Breast epithelium (tissue), 4 donors: ENCODE measurements at places on chromosomes 4 and X.

DNA sequence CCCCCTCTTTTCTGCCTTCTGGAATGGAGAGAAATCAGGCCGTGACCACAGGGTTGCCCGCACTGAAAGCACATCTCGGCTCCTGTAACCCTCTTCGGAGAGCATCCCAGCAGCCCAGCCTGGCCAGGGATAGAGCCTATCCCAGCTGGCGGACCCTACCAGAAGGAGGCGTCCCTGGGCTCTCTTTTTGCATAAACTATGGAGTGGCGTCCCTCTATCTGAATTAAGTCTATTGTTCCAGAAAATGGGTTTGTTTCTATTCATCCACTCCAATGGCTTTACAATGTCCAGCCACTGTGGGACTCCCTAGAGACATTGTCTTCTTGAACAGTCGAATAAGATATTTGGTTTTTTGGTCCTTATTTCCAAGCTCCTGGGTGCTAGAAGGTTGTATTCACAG is 689 bp upstream of the NHSL2 start:
- H3K36me3 ChIP-seq: no peaks in the 10 kb centered on the region
- no peaks in the 10 kb centered on the region for H3K27me3 ChIP-seq
- H3K27ac ChIP-seq: no peak overlapping the region
- H3K4me3 ChIP-seq: no peak overlapping the region
- no peak for DNase-seq

DNA sequence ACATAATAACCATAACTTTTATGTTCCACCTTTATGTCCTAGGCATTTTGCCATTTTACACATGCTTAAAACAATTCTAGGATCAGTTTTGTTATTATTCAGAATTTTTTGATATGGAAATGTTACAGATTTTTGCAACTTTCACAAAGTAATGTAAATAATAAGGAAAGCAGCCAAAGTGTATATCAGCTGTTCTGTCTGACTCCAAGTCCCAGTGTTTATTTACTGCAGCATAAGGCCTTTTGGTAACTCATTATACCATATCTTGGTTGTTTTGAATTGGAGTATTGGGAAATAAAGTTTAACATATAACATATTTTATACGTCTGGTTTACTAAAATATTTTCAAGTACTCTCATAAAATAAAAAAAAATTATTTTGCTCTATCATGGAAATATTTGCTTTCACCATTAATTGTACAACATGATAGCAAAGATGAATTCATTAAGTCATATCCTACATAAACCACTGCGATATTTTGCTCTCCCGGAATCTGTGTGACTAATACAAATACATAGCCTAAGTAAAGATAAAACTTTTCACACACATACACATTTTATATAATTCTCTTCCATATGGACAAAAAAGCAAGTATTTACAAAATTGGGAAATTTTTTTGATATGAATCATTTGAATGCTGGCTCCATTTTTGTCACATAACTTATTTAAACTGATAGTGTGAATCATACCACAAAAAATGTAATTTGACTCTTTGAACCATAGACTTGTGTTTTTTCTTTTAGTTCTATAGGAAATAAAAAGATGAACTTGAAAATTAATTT is 399.0 kb downstream of the PABPC4L start:
- H3K4me3 ChIP-seq: no peak overlapping the region
- H3K36me3 ChIP-seq: no peaks in the 10 kb centered on the region
- no peaks in the 10 kb centered on the region for H3K27me3 ChIP-seq
- no peak for DNase-seq
- no peak overlapping the region for H3K27ac ChIP-seq

- H3K4me3 ChIP-seq: no peak overlapping the region
- H3K27ac ChIP-seq: no peak overlapping the region
Observed at GRCh38 chrX:39470588-39471407, 627.0 kb downstream of the BCOR start.

DNA sequence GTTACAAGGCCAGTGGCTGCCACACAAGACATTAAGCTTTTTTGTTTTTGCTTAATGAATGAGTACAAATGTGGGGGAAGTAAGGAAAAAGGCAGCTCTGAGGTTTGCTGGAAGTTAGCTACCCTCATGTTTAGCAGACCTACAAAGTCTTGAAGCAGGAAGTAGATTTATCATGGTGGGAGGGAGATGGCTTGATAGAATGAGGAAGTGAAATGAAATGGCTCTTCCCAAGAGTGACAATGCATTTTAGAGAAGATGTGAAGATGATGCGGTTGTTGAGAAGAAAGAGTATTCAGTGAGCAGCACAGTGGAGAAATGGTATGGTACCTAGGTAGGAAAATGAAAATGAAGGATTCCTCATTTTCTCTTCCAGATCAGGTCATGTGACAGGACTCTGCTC is 108.0 kb downstream of the SLIT2 start:
- DNase-seq: no peak
- H3K27me3 ChIP-seq: no peaks in the 10 kb centered on the region
- H3K4me3 ChIP-seq: no peak overlapping the region
- H3K4me1 ChIP-seq: no peaks in the 10 kb centered on the region
- no peaks in the 10 kb centered on the region for H3K36me3 ChIP-seq

DNA sequence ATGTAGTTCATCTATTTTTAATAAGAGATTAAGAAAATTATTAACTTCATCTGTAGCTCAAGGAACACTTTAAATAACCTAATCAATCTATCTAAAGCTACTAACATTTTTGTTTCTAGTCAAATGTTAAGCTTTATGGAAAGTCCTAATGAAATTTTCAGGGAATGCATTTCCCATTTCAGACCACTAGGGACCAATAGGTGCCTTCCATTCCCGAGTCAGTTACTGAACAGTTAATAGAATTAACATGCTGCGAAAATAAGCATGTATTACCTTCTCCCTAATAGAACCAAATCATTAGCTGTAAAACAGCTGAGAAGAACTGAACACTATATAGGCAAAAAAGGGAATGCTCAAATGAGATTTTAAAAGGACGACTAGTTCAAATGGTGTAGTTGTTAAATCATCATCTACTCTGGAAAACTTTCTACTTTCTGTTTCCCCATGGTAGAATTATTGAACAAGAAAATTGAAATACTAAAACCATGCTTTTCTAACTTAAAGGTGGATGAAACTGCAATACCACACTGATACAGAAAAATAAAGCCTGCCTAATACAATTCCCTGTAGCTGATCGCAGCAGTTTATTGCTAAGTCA is 22.5 kb downstream of the STX18 start:
- H3K4me3 ChIP-seq: no peak overlapping the region
- H3K27me3 ChIP-seq: no peaks in the 10 kb centered on the region

GRCh38 chr4:152780267-152780778 is 569 bp downstream of the ARFIP1 start:
- peak overlapping the region; percentile 96 for H3K27ac ChIP-seq
- no peak for DNase-seq
- H3K27me3 ChIP-seq: no peaks in the 10 kb centered on the region
- peak overlapping the region; percentile 89 for H3K4me3 ChIP-seq
- no peaks in the 10 kb centered on the region for H3K4me1 ChIP-seq

DNA sequence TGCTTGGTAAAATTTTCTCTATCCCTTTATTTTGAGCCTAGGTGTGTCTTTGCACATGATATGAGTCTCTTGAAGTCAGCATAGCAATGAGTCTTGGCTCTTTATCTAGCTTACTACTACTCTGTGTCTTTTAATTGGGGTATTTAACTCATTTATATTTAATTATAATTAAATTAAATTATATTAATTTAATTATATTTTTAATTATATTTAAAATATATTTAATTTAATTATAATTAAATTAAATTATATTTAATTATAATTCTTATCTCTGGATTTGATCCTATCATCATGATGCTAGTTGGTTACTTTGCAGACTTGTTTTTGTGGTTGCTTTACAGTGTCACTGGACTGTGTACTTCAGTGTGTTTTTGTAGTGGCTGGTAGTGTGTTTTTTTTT is 201.2 kb upstream of the ITM2A start:
- H3K4me3 ChIP-seq: no peak overlapping the region
- no peaks in the 10 kb centered on the region for H3K36me3 ChIP-seq
- H3K27ac ChIP-seq: no peak overlapping the region
- no peaks in the 10 kb centered on the region for H3K4me1 ChIP-seq
- no peaks in the 10 kb centered on the region for H3K27me3 ChIP-seq

DNA sequence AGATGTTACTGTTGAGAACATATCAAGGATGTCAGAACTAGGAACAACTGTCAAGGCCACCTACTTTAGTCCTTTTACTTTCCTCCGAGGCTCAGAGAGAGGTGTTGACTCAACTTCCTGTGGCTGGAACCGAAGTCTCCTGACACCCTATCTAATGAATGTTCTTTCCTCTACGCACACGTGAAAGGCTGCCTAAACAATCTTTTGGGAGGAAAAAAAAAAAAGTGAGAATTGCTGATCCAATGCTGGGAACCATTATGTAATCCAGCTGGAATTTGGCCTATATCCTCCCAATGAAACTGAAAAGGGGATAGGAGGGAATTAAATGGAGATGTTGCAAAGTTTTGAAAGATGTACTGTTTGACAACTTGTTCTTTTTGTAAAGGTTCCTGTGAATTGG is 8.3 kb upstream of the MAP7D3 start:
- peak overlapping the region; percentile 58 for H3K27ac ChIP-seq
- H3K36me3 ChIP-seq: no peaks in the 10 kb centered on the region
- H3K4me3 ChIP-seq: no peak overlapping the region

- no peaks in the 10 kb centered on the region for H3K27me3 ChIP-seq
- H3K4me3 ChIP-seq: no peak overlapping the region
- DNase-seq: no peak
- no peaks in the 10 kb centered on the region for H3K4me1 ChIP-seq
- no peaks in the 10 kb centered on the region for H3K36me3 ChIP-seq
- no peak overlapping the region for H3K27ac ChIP-seq
Observed at GRCh38 chrX:112025753-112026152, 56.8 kb downstream of the TRPC5 start.

- H3K27me3 ChIP-seq: no peaks in the 10 kb centered on the region
- H3K4me3 ChIP-seq: no peak overlapping the region
- H3K36me3 ChIP-seq: no peaks in the 10 kb centered on the region
- DNase-seq: no peak
- no peak overlapping the region for H3K27ac ChIP-seq
Observed at GRCh38 chr4:156475322-156475721, 496.3 kb downstream of the PDGFC start.

DNA sequence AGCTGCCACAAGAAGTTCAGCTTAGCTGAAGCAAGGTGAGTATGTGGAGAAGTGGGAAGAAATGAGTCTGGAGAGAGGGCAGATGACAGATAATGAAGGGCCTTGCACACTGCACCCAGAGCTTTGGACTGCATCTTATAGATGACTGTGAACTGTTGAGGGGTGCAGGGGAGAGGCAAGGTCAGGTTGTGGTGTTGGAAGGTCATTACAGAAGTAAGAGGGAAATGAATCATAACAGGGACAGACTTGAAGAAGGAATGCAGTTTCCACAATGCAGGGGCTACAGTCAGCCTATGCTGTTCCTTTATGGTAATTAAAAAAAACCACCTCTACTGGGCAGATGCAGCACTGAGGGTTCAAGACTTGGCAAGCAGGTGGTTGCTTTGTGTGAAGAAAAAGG is 4.8 kb upstream of the IGFBP7 start:
- no peaks in the 10 kb centered on the region for H3K4me1 ChIP-seq
- H3K4me3 ChIP-seq: no peak overlapping the region
- H3K36me3 ChIP-seq: no peaks in the 10 kb centered on the region
- no peak for DNase-seq
- no peaks in the 10 kb centered on the region for H3K27me3 ChIP-seq
- no peak overlapping the region for H3K27ac ChIP-seq

- H3K4me3 ChIP-seq: no peak overlapping the region
- H3K4me1 ChIP-seq: no peaks in the 10 kb centered on the region
- DNase-seq: no peak
- no peak overlapping the region for H3K27ac ChIP-seq
- peaks cover 49% of the 10 kb centered on the region for H3K27me3 ChIP-seq
Observed at GRCh38 chrX:115533485-115533884, 27.5 kb upstream of the PLS3 start.

DNA sequence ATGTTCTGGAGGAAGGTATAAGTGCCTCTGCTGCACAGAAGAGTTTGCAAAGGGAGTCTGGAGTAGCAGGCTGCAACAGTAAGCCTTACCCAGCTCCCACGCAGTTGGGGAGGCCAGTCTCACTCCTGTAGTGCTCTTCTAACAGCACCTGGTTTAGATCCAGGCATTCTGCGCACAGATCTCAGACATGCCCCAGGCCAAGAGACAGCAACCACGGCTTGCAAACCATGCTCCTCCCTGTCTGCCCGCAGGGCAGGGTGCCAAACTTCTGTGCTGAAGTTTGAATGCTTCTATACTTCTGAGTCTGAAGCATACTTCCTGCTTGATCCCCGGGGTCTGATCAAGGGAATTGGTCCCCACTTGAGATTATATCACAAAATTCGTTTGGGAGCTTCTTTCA is 106.3 kb downstream of the LINC00632 start:
- H3K4me3 ChIP-seq: no peak overlapping the region
- no peak for DNase-seq
- peaks cover 12% of the 10 kb centered on the region for H3K27me3 ChIP-seq
- H3K4me1 ChIP-seq: no peaks in the 10 kb centered on the region

- no peak for DNase-seq
- no peaks in the 10 kb centered on the region for H3K4me1 ChIP-seq
- no peak overlapping the region for H3K27ac ChIP-seq
- no peaks in the 10 kb centered on the region for H3K36me3 ChIP-seq
Observed at GRCh38 chr4:163264934-163265333, 67.5 kb downstream of the NPY1R start.

GRCh38 chr4:113976741-113977525 is 2.5 kb downstream of the ARSJ start:
- no peaks in the 10 kb centered on the region for H3K4me1 ChIP-seq
- no peaks in the 10 kb centered on the region for H3K36me3 ChIP-seq
- H3K27ac ChIP-seq: peak overlapping the region; percentile 87
- H3K4me3 ChIP-seq: no peak overlapping the region

GRCh38 chrX:37803057-37803456 is 23.2 kb downstream of the CYBB start:
- no peak overlapping the region for H3K27ac ChIP-seq
- peaks cover 52% of the 10 kb centered on the region for H3K27me3 ChIP-seq
- DNase-seq: no peak
- H3K36me3 ChIP-seq: no peaks in the 10 kb centered on the region
- H3K4me1 ChIP-seq: no peaks in the 10 kb centered on the region

GRCh38 chr4:96164814-96165351 is 325.0 kb downstream of the PDHA2 start:
- no peak for DNase-seq
- no peak overlapping the region for H3K4me3 ChIP-seq
- no peaks in the 10 kb centered on the region for H3K4me1 ChIP-seq
- no peaks in the 10 kb centered on the region for H3K36me3 ChIP-seq
- no peak overlapping the region for H3K27ac ChIP-seq

DNA sequence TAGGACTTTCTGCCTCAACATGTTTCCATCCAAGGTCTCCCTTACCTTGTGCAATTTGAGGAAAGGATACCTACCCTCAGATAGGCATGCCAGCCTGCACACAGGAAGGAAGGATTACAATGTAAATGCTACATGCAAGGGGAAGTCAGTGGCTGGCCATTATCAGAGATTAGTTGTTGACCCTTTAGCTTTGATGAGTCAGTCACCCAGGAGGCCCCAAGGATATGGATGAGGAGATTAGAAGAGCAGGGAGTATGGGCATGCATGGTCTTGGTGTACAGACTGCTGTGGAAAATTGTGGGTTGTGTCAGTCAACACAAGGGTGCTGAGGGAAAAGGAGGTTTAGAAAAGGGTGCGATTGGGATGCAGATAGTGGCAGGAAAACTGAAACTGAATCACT is 92.0 kb downstream of the GUCY2F start:
- H3K4me3 ChIP-seq: no peak overlapping the region
- H3K27me3 ChIP-seq: peaks cover 79% of the 10 kb centered on the region
- no peaks in the 10 kb centered on the region for H3K36me3 ChIP-seq
- H3K27ac ChIP-seq: no peak overlapping the region
- DNase-seq: no peak
